ENCODE measurements at places on chromosomes 2 and 18. TPM values are rescaled to one million over a fixed set of nuclear protein-coding genes. Genes with fewer than 3 reads are reported as not detected.

DNA sequence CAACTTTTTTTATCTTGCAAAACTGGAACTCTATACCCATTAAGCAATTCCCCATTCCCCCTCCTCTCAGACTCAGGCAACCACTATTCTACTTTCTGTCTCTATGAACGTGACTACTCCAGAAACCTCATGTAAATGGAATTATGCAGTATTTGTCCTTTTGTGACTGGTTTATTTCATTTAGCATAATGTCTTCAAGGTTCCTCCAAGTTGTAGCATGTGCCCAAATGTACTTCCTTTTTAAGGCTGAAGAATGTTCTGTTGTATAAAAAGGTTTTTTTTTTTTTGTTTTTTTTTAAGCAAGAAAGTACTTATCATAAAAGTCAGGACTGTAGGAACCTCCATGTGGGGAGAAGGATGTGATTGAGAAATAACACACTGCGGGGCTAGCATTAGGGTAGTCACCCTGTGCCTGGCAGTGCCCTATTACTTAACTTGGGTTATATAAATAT is 262.9 kb upstream of the FBXO11 start:
- no peak for ATAC-seq

- no peak for ATAC-seq
Measured at GRCh38 chr18:506264-506663, 5.8 kb upstream of the COLEC12 start.

DNA sequence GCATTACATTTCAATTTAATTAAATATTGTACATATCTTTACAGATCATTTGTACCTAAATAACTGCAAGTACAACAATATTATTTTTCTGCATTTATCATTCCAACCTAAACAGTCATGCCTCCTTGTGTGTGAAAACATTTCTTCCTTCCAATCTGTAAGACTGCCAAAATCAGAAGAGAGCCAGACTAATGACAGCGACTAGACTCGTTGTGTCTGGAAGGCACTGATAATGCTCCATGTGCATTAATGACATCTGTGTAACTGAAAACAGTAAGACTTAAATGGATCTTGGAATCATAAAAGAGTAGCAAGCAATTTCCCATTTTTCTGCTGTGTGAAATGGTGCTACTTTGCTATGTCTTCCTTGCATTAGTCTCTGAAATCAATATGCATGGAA is 278.0 kb upstream of the DSEL start:
- ATAC-seq, result no peak

- no peak for ATAC-seq
Measured at GRCh38 chr2:43022896-43023295, 203.5 kb downstream of the ZFP36L2 start.

- ATAC-seq, result no peak
Measured at GRCh38 chr2:123162400-123163016, 862.6 kb upstream of the CNTNAP5 start.

- no peak for ATAC-seq
Measured at GRCh38 chr18:57660961-57661360, 39.3 kb upstream of the NARS1 start.

- ATAC-seq, result no peak
Measured at GRCh38 chr18:62738639-62739038, 23.3 kb downstream of the PHLPP1 start.

GRCh38 chr18:36300211-36300610 is 2.7 kb downstream of the FHOD3 start:
- no peak for ATAC-seq

GRCh38 chr2:98759338-98759737 is 28.4 kb upstream of the MGAT4A start:
- ATAC-seq, result no peak

Gene C2orf81
- total RNA-seq, result 3.7 TPM

Gene GBX2
- total RNA-seq, result 3.5 TPM

Gene KLHL41
- total RNA-seq, result 0.87 TPM

Gene SULT6B1
- total RNA-seq, result not detected

Gene ASB1
- 45.3 TPM for total RNA-seq

Gene ZFP36L2
- 27.7 TPM for total RNA-seq
